ENCODE measurements at places on chromosomes 4 and X. TPM values are rescaled to one million over a fixed set of nuclear protein-coding genes. Genes with fewer than 3 reads are reported as not detected.

The ADH7 gene
- 0.15 TPM for total RNA-seq

GRCh38 chrX:9370893-9371292 lies 94.0 kb upstream of the TBL1X start:
- DNase-seq, result no peak

GRCh38 chr4:38774181-38774955 lies 8.4 kb downstream of the TLR10 start:
- DNase-seq, result no peak

GRCh38 chrX:16386126-16386525 lies 218.8 kb downstream of the MAGEB17 start:
- DNase-seq, result no peak

GRCh38 chr4:163665101-163665500 lies 170.6 kb downstream of the TMA16 start:
- no peak for DNase-seq

Data from upper lobe of left lung (tissue), 6 donors.